ENCODE measurements at places on chromosomes 3 and 15.

DNA sequence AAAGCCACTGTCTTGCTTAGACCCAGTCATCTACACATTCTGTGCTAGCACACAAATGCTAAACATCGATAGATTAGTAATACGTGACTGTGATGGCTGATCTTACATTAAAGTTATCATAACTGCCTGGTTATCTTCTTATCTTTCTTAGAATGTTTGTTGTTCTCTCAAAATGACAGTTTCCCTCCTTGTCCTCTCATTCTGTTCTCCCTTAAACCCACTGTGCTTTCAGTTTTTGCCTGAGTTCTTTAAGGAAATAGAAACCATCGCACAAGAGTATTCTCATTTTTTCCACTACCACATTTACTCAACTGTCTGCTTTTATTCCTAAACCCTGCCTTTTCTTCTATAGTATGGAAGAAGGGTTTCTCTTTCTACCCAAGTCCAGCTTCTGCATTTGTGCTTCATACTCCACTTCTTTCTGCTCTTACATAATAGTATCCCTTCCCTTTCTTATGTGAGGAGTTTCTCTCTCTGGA is 17.1 kb downstream of the STX19 start:
- no peak for DNase-seq

GRCh38 chr3:115518100-115518852 is 105.0 kb upstream of the GAP43 start:
- no peak for DNase-seq

- DNase-seq, result no peak
These were observed 567.2 kb downstream of the FOXP1 start for GRCh38 chr3:71016178-71016845.

GRCh38 chr15:83106994-83107840 is at the start of gene TM6SF1:
Gene TM6SF1, plus strand, starts transcription at chr15:83107645. Its CDS starts 36 bp downstream, at chr15:83107681.
- DNase-seq, result no peak

DNA sequence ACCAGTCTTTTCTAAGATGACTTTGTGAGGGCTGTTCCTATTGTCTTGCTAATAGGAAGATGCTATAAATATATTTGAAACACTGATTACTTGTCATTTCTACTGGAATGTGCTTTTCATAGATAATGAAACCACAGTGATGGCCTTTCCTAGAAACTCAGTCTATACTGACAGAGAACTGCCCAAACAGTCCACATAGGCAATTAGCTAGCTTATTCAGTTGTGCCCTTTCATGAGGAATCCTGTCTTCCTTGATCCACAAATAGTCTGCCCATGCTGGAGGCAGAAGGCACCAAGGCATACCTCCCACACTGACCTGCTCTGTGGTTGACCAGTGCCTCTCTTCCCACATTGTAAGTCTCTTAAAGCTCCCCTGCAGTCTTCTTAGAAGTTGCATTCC is 135.9 kb downstream of the CMSS1 start:
- DNase-seq, result no peak

Data from osteocyte (in vitro differentiated cells).